Stimulated activated CD8-positive, alpha-beta memory T cell treated with anti-CD3 and anti-CD28 coated beads, Interleukin-4, amount 100 ng/mL, for 1 hour (primary cell): ENCODE measurements at places on chromosomes 5 and 9.

DNA sequence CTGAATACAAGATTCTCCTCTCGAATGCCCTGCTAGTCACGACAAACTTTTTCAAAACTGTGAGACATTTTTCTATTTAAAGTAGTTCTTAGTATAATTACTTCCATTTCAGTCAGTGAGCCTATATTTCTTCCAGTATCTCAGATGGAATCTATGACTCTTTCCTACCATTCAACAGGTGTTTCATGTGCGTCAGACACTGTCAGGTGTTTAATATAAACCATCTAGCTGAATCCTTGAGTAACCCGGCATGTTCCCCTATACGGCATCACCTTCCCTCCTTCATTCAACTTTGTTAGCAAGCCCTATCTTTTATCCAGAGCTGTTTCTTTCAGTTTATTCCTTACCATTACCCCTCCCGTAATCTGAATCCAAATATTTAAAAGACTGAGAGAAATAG lies 418.8 kb downstream of the RAB3C start:
- DNase-seq: no peak

DNA sequence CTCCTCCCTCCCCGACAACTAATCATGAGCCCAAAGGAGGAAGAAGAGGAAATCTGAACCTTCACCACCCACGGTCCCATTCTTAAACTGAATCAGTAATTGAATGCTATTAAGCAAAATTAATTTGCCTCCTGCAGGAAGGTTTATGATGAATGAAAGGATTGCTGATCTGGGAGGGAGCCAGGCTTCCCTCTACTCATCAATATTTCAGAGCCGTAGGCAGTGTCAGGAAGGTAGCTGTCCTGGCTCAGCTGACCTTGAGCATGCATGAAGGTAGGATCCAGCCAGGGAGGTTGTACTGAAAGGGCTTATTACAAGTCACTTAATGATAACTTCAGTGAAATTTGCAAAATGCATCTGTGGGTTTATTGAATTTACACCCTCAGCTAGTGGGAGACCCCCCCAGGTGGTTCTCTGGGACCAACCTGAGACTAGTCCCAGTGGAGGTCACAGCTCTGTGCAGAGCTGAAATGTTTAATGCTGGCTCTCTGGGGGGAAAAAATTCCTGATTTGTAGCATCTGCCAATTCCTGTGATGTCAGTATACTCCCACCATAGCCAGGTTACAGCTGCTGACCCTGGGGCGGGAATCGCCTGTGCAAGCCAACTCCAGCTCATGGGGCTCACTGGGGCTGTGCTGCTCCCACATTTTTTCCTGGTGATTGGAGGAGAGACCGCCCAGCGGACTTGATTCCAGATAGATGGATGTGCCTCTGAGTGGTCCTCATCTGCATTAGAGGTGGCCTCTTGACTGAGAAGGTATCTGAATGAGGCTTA lies 47.9 kb upstream of the NCS1 start:
- no peak for DNase-seq

- DNase-seq: no peak
These were observed 460.8 kb downstream of the ENC1 start for GRCh38 chr5:74179701-74180100.

GRCh38 chr5:173823721-173824567 lies 64.2 kb upstream of the CPEB4 start:
- no peak for DNase-seq

GRCh38 chr9:35651956-35652828 lies 1.5 kb upstream of the SIT1 start:
- DNase-seq: no peak

DNA sequence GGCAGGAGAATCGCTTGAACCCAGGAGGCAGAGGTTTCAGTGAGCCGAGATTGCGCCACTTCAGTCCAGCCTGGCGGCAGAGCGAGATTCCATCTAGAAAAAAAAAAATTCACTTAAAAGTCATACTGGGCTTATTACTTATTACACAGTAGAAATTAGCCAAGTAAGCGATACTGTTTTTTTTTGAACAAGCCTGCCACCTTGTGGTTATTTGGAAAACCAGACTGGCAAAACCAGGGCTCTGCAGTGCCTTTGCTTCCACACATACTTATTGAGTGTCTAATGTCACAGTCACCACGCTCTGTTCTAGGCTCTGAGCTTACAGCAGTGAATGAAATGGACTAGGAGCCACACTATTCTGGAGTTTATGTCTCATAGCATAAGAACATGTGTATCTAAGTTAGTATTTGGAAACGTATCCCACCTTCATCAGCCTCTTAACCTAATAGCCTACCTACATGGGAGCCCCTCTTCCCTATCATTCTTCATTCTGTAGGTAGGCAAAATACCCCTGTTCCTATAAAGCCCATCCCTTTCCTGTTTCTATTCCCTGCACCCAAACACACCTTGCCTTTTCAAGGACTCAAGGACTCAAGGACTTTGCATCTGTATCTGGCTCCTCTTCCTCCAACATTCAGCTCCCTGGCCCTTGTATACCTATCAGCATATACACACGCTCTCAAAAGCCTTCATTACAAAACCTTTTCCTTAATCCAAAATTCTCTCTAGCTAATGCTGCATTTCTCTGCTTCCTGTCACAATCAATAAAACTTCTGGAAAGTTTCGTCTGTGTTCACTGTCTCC lies 13.9 kb upstream of the BASP1 start:
- DNase-seq: no peak

DNA sequence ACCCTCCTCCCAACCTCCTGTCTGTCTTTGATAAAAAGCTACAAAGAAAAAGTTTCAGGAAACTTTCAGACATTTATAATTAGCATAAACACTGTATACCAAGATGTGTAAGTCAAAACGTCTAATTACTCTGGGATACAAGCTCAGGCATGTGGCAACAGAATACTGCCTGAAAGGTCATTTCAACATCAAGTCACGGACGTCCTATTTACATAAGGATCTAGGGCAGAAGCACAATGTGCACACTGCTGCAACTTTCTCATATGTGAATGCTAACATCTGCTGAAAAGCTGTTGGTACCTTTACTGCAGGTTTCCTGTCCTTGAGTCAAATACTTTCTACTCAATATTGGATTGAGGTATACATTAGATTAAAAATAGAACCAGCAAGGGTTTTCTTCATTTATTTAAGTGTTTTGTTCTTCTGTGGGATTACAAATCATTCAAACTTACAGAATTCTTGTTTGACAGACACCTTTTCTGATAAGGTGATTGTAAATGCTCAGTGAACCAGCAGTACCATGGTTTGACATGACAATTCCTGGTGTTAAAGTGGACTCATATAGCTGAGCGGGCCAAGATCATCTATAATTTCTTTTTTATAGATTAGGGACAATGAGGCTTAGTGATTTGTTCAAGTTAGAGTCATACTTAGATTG lies 36.8 kb downstream of the ELL2 start:
- no peak for DNase-seq

- DNase-seq: no peak
These were observed 76.7 kb downstream of the GRAMD2B start for GRCh38 chr5:126499853-126500342.

DNA sequence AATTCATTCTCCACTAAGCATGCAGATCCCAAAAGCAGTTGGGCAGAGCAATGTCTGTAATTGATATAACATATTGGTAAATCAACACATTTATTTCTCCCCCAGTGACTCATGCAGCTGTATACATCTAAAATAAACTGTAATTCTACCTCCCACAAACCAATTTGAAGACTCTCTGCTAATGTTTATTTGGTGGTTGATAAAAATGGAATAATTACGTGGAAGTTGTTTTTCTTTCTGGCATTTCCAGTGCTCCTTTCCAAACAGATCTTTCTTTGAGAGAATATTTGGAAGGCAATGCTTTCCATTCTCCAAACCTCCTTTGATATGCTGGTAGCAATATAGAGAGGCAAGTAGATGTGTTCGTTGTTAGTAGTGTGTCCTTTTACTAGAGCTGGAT lies 194.7 kb downstream of the CHSY3 start:
- DNase-seq: no peak
